Effector CD4-positive, alpha-beta T cell (primary cell): ENCODE measurements at places on chromosomes 6 and 20.

GRCh38 chr6:149941583-149942460, at the start of gene ULBP2:
Gene ULBP2 (plus strand): TSS chr6:149942014. CDS start chr6:149942073, 59 bp downstream.
- peak; percentile 90 for DNase-seq

DNA sequence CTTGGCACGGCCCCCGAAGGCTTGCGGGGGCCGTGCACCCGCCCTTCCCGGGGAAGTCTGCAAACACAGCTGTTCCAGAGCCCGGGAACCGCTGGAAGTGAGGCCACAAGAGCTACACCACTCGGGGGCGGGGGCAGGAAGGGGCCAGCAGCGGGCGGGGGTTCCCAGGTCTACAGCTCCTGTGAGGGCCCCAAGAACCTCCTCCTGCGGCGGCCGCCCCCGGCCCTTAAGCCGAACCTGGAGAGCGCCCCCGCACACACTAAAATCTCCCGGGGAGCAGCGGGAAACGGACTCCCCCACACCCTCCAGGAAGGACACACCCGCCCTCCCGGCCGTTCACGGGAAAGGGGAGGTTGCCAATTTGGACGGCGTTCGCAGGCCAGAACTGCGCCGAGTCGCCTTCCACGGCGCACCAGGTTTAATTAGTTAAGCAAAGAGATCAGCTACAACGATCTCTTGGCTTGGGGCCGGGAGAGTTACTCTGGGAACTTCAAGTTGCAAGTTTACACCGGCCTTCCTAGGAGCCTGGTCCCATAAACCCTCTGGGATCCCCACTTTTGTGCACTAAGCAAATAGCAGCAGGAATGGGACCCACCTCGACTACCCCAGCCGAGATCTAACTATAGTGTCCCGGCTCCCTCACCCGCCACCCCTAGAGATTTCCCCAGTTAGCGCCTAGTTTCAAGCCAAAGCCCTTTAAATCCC, 1.7 kb downstream of the JAG1 start:
- no peak for DNase-seq

DNA sequence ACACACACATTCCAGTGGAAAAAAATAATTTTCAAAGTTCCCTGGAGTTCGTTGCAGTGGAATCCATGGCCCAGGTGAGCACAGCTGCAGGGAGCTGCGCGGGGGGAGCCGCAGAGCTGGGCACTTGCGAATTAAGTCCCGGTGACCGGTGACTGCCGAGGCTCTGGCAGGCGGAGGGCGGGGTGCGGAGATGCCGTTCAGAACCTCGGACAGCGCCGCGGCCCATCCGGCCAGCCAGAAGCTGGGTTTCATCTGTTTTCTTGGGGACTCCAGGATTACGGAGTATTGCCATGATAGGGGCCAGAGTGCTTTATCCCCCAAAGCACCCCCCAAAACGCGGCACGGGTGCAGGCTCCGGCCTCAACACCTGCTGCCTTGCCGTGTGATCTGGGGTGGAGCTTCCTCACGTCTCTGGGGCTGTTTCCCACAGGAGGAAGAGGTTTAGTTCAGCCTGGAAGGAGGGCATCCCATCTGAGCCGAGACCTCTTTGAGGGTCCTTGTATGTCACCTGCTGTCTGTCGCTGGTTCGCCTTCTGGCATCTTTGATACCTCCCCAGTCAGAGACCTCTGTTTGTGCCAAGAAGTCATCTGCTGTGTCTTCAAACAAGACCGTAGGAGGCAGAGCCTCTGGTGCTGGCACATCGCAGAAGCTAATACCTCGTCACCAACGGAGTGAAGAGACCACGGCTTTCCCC, 99.4 kb downstream of the YTHDF1 start:
- DNase-seq: no peak

GRCh38 chr6:118872726-118873125, 21.2 kb upstream of the ASF1A start:
- DNase-seq: no peak

GRCh38 chr6:4664117-4664626, 112.0 kb upstream of the CDYL start:
- no peak for DNase-seq

GRCh38 chr20:39676241-39676640, 714.1 kb downstream of the DHX35 start:
- no peak for DNase-seq

- DNase-seq: no peak
These were observed 10.2 kb downstream of the CASS4 start for GRCh38 chr20:56422076-56422823.

GRCh38 chr20:63313349-63314014, 20.5 kb downstream of the COL20A1 start:
- DNase-seq: no peak

DNA sequence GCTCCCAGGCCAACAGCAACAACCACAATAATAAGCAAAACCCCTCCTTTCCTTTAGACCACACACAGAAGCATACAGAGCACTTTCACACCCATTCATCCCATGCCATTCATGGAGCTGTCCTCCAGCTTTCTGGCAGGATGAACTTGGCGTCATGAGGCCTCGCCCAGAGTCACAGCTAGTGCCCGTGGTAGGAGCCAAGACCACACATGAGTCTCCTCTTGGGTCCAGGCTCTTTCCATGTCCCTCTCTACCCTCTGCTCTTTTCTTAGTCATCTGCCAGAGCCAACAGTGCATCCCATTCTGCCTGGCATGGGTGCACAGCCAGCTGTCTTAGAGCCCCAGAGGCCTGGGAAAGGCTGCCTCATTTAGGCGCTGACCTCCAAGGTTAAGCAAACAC, 1.8 kb upstream of the TGM3 start:
- DNase-seq: no peak

DNA sequence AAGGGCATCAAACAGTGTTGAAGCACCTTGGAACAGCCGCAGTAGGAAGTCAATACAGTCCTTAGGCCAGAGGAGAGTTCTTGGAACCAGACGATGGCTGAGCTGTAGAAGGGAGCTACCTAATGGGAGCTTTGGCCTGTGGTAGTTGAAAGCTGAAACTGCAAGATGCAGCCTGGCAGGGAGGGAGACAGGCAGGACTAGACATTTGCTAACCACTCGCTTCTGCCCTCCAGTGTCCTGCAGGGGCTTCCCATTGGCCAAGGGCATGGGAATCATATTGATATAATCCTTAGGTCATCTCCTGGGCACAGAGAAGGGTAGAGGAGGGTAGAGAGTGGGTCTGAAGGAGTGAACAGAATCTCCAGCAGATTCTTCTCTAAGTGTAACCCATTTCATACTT, 60.4 kb downstream of the TPD52L1 start:
- no peak for DNase-seq

DNA sequence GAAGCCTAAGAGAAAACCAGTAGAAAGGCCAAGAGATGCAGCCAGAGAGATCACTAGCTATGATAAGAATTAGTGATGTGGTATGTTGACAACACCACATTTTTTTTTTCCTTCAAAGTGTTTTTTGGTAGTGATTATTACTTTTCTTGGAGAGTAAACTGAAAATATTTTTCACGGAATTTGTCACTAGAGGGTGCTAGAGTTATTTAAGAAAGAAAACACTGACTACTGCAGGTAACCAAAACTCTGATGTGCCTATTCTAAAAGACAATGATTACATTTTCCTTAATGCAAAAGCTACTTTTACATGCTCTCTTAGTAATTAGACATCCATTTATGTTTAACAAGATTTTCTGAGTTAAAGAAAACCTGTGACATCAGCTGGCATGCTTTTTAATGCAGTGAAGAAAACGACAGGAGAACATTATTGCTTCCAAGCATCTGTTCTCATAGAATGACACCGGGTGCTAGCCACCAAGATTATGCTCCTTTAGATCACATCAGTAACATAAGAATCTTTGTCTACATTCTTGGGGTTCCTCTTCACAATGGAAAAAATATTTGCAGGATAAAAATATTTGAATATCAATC, 28.8 kb downstream of the RWDD2A start:
- no peak for DNase-seq

- no peak for DNase-seq
These were observed 13.4 kb upstream of the FAM50B start for GRCh38 chr6:3835785-3836184.
